ENCODE measurements at places on chromosomes 11 and 22.
A peak's percentile ranks its signal among the peaks of the same experiment; 100 is the strongest.

- no peak for DNase-seq
Observed at GRCh38 chr11:78298291-78298771, 109.6 kb downstream of the USP35 start.

GRCh38 chr11:29562183-29562582 is 454.6 kb downstream of the KCNA4 start:
- DNase-seq: no peak

GRCh38 chr22:39996732-39997131 is 2.0 kb downstream of the FAM83F start:
- DNase-seq: no peak

GRCh38 chr11:124740277-124740882 is 638 bp downstream of the NRGN start:
- DNase-seq: no peak

DNA sequence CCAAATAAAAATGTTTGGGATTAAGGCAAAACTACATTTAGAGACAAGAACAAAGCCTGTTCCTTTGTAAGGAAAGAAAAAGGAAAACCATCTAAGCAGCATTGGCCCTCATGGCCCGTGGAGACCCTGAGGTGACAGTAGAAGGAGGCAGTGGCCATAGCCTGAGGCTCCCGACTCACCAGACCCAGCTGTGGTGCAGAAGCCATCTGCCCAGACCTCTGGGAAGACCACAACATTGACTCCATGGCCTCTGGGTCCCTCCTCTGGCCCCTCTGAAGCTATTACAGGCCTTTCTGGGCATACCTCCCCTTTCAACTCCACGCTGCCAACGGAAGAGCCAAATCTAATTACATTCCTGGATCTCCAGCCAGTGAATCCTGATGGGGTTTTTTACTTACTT is 6.4 kb downstream of the PRAME start:
- DNase-seq: no peak

- DNase-seq: no peak
Observed at GRCh38 chr11:110077831-110078325, 15.3 kb upstream of the ZC3H12C start.

DNA sequence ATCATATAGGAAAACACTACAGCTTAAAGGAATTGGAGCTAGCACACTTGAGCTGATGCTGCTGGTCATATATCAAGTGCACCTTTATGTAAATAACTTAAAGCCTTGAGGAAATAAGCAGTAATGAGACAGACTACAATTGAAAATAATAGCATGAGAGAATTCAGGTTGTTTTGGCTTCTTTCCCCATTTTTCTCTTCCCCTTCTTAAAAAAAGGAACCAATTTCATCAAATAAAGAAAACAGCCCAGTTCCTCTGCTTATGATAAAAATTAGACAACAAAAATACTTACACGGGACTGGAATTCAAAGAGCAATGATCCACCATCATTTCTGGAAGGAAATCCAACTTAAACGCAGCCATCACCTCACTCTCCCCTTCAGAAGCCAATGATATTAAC is 50.2 kb upstream of the RAPSN start:
- DNase-seq: no peak

- DNase-seq: peak; percentile 38
Observed at GRCh38 chr22:39959640-39960447, at the start of gene TMA7B. Gene TMA7B (plus strand): TSS chr22:39960397. CDS start chr22:39964375, 3,978 bp downstream.

GRCh38 chr11:91219535-91219934 is 996.7 kb upstream of the CHORDC1 start:
- DNase-seq: no peak

DNA sequence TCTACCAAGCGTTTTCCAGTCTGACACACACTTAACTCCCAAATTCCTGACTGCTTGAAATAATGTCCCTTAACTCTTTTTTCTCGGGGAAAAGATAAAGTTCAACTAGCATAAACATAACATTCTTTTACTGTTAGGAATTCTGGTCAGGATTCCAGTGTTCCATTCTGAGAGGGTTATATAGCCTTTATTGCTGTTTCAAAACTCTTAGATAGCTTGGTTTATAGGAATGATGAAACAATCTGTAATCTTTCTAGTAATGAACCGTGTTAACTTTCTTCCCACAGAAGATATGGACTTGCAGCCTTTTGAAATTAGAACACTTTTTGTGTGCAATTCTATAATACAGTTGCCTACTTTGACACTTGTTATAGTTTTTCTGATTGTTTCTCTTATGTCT is 8.6 kb downstream of the REXO2 start:
- no peak for DNase-seq

DNA sequence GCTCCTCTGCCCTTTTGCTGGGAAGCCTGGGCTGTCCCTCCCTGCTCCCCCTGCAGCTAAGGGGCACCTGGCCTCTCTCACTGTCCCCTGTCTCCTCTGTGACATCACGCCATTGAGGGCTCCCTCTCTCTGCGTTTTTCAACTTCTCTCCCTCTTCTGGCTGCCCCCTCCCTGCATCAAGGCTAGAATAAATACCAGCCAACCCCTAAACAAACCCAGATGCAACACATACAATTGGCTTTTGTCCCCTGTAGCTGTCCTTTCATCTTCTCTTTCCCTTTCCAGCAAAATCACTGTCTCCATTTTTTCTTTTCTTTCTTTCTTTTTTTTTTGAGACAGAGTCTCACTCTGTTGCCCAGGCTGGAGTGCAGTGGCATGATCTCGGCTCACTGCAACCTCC is 3.3 kb upstream of the MIEF1 start:
- no peak for DNase-seq

DNA sequence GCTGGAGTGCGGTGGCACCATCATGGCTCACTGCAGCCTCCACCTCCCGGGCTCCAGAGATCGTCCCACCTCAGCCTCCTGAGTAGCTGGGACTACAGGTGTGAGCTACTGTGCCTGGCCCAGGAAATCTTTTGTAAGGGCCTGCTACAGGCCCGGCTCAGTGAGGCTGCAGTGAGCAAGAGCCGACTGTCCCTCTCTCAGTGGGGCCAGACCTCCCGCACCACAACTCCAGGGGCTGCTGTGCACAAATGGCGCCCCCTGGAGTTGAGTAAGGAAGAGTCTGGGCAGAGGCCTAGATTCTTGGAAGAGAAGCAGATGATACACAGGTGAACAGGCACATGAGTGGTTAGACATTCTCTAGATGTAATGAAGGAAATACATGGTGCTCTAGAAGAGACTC is 7.0 kb downstream of the SERHL2 start:
- DNase-seq: no peak

- DNase-seq: no peak
Observed at GRCh38 chr11:94638902-94639373, 71.8 kb downstream of the PIWIL4 start.

DNA sequence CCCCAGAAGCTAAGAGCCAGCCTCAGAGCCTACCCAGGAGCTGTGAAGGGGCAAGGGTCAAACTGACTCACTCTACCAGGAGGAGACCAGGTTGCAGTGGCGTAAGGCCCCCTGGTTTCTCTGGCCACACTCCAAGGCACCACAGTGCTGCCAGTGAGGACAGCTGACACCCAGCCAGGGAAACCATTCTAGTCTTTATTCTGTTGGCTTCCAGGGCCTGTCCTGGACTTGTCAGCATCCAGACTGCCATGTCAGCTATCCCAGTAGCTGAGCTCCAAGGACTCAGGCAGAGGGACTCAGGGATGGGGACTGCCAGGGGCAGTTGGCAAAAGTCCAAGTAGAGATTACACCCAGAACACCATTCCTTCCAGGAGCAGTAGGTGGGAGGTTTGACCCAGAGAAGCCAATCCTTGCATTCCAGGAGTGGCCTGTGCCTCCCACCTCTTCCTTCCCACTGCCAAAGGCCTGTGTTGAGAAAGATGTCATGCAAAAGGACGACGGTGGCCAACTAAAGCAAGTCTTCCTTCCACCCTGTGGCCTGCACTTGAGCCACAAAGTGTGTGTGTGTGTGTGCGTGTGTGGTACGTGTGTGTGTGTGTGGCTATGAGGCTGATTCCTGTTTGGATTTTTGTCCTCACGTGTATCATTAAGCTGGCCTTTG is 3.6 kb upstream of the MAPK8IP1 start:
- DNase-seq: no peak

DNA sequence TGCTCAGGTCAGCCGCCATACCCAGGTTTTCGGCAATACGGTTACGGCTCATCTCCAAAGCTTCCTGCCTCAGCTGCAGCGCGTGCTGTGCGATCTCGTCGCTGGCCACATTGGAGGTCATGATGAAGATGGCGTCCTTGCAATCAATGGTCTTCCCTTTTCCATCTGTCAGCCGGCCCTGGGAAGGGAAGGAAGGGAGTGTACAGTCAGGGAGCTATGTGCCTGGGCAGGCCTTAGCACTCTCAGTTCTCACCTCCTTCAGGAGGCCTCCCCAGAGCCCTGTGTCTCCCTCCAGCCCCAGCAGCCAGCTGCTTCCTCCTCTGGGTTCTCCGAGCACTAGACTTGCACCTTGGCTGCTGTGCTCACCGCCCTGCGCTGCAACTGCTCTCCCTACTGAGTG is 51.5 kb upstream of the PHOX2A start:
- DNase-seq: no peak

DNA sequence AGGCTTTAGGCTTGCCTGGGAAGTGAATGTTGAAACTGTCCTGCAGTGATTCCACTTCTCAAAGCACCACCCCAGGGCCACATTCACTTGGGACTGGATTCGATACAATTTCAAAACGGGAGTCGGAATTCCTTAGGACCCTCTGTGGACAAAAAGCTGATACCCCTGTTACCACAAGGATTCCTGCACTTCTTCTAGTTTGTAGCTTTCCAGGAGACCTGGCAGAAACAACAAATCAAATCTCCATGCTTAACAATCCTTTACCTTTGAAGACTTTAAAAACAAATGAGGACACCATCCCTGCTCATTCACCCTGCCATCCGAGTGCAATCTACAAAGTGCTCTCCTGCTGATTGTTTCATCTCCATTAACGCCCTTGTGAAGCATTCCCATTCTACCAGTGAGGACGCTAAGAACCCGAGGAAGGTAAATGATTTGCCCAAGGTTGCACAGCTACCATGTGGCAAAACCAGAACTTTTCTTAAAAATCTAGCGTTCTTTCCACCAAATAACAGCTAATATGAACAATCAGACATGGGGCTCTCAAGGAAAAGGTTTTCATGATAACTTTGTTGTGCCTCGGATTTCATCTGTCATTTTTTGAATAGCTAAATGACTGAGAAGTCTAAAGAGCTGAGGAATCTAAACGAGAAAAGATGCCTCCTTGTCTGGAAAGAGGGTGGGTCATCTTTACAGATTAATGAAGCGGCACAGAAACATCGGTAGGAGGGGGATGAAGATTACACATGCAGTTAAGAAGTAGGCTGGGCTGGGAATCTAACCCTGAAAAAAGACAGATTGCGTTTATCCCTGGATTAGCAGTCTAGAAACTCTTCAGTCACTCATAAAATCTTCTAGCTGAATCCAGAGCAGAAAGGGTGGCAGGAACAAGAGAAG is 720 bp upstream of the MPZL2 start:
- no peak for DNase-seq

GRCh38 chr22:36419177-36419911 is 31.6 kb upstream of the MYH9 start:
- DNase-seq: no peak

GRCh38 chr11:2794968-2795322 is 90.6 kb downstream of the CDKN1C start:
- DNase-seq: no peak

Measured in H54 (cell line).